CD4-positive, alpha-beta T cell treated with Interleukin-21 for 1 hour (primary cell): ENCODE measurements at places on chromosomes 2 and 18.
A peak's percentile ranks its signal among the peaks of the same experiment; 100 is the strongest.

DNA sequence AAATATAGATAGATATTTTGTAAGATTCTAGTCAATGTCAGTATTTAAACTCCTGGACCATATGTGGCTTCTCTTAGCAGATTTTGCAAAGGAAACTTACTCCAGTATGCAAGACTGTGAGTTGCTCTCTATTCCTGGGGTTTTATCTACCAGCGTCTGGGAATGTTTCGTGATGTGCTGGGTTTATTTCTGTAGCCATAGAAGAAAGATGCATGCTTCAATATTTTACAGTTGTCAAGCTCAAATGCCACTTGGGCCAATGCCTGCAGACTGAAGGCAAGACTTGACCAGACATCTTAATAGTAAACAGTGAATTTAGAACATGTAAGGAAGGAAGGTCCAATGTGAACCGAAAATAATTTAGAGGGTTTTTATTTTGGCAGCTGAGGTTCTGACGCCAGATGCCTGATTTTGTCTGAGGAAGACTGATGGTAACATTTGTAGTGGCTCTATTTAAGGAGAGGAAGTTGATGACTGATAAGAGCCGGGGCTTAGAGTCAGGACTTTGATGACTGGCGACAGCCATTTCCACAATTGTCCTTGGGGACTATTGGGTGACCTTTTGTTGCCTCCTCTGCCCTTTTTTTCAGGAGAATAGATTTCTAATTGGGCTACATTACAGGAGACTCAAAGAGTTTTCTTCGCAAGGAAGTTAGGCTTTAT lies 154.3 kb downstream of the RAPGEF4 start:
- no peak for DNase-seq

- no peak for DNase-seq
Observed at GRCh38 chr2:177888581-177888980, 184.0 kb downstream of the PDE11A start.

DNA sequence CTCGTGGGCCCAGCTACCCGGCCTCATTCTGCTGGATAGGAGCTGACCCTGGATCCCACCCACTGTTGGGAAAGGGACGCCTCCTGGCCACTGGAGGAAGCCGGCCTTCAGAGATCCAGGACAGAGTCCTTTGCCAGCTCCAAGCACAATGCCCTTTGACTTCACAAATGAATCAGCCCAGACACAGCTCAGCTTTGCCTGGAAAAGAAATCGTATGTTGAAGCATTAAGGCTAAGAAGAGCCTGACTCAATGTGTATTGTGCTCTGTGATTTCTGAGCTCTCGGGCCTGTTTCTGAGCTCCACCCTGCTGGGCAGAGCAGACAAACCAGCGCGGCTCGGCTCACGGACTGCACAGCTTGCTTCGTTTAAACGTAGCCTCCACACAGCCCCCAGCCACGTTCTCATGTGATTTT lies 162.9 kb upstream of the APCDD1 start:
- no peak for DNase-seq

DNA sequence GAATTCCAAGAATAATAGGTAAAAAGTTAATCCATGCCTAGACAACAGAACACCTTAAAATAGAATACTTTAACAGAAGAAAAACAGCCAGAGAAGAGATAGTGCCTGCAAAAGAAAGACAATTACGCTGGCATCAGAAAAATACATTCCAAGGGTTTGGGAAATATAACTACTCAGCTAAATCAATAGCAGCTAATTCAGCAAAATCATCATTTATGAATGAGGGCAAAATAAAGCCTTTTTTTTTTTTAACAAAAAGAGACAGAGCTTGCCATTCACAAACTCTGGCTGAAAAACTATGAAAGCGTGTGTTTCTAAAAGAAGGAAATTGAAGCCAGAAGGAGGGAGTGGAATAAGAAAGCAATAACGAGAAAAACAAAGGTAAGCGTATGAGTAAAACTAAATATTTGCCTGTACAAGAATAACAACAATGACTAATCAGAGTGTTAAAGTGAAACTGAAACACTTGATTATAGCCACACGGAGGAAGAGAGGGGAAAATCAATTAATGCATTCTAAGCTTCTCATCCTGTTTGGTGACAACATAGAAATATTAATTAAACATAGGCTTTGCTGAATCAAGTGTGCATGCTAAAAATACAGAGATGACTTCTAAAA lies 90.2 kb downstream of the EHD3 start:
- peak; percentile 38 for DNase-seq

DNA sequence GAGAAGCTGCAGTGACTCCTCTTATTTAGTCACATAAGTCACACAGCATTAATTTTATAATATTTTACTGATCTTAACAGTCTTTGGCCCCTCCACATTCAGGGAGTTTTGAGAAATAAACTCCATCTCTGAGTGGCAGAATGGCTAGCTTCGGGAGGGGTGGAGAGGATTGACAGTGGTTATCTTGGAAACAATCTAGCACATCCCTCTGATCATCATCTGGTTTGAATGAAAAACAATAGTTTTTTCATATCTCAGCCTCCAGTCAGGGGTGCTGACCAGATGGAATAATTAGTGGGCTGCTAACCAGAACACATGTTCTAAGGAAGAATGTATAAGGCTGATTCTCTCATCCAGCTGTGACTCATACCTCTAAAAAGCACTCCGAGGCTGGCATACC lies 477.5 kb downstream of the DPP10 start:
- DNase-seq: no peak

GRCh38 chr2:39524061-39524460 lies 87.0 kb upstream of the MAP4K3 start:
- DNase-seq: no peak

DNA sequence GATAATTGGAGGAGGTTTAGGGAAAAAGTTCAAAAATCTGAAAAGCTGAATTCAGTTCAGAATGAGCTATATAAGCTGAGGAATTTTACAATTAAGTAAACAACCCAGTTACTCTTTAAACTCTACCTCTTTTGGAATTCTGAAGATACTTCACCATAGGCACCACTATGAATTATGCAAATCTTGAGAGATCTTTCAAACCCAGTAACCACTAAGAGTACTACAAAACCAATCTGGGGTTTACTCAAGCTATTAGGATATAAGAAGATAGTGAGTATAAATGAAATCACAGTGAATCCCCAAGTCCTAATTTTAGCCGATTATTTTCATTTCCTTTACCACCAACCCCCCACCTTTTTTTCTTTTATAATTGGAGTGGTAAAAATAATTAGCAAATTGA lies 6.0 kb upstream of the CTLA4 start:
- DNase-seq: no peak

GRCh38 chr18:62280786-62281185 lies 44.3 kb upstream of the TNFRSF11A start:
- no peak for DNase-seq

- no peak for DNase-seq
Observed at GRCh38 chr2:67070826-67071225, 326.3 kb upstream of the ETAA1 start.

- DNase-seq: no peak
Observed at GRCh38 chr2:119764832-119765231, 5.1 kb downstream of the PTPN4 start.

DNA sequence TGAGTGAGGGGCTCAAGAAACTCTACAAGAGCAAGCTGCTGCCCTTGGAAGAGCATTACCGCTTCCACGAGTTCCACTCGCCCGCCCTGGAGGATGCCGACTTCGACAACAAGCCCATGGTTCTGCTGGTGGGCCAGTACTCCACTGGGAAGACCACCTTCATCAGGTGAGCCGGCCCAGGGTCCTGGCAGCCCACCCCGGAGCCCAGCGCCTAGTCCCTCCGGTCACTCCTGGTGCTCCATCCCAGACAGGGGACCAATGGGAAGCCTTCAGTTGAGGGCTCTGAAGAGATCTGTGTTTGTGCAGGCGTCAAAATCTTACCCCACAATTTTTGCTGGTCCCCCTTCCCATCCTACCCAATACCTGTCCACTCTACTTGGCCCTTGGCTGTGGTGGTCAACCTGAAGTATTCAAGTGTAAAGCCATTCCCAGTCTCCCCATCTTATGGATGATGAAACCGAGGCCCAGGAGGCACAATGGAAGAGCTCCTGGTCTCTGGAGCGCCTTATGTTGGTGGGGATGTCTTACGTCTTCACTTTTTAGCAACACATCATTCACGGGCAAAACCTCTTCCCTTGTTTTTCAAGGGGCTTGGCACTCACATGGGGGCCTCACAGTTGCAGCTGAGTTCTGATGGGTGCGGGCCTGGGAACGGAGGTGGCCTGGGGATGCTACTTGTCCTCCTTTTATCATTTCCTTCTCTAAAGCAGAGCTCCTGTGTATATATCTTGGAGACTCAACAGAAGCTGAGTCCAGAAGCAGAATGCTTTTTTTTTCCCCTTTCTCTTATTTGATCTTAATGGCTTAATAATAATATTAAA lies 941 bp downstream of the EHD3 start:
- DNase-seq: no peak

- no peak for DNase-seq
Observed at GRCh38 chr18:47260120-47260923, 8.9 kb upstream of the SKOR2 start.

DNA sequence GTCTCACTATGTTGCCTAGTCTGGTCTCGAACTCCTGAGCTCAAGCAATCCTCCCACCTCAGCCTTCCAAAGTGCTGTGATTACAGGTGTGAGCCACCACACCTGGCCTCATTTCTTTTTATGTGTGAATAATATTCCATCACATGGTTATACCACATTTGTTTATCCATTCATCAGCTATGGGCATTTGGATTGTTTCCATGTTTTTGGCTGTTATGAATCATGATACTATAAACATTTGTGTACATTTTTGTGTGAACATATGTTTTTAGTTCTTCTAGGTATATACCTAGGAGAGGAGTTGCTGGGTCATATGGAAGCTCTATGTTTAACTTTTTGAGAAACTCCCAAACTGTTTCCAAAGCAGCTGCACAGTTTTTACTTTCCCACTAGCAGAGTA lies 24.4 kb downstream of the PKP4 start:
- DNase-seq: no peak

GRCh38 chr18:23950644-23951043 lies 63.9 kb upstream of the TTC39C start:
- no peak for DNase-seq

DNA sequence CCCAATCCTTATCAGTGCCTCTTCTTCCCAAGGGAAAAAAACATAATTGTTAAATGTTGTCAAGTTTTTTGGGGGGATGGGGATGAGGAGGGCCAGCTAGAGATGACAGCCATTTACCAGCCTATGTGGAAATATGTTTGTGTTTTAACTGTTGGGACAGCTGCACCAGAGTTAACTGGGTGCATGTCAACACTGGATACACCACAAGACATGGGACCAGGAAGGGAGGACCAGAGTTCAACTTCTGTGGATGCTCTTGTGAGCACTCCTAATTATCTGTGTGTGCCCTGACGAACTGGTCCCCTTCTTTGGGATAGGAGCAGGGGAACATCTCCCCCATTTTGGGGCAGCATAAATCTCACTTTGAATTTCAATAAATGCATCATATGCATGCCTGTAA lies 66.1 kb upstream of the FZD5 start:
- no peak for DNase-seq

GRCh38 chr2:38129987-38130386 lies 54.0 kb upstream of the CYP1B1 start:
- peak; percentile 1 for DNase-seq

GRCh38 chr2:22893761-22894517 lies 491.0 kb upstream of the KLHL29 start:
- no peak for DNase-seq

DNA sequence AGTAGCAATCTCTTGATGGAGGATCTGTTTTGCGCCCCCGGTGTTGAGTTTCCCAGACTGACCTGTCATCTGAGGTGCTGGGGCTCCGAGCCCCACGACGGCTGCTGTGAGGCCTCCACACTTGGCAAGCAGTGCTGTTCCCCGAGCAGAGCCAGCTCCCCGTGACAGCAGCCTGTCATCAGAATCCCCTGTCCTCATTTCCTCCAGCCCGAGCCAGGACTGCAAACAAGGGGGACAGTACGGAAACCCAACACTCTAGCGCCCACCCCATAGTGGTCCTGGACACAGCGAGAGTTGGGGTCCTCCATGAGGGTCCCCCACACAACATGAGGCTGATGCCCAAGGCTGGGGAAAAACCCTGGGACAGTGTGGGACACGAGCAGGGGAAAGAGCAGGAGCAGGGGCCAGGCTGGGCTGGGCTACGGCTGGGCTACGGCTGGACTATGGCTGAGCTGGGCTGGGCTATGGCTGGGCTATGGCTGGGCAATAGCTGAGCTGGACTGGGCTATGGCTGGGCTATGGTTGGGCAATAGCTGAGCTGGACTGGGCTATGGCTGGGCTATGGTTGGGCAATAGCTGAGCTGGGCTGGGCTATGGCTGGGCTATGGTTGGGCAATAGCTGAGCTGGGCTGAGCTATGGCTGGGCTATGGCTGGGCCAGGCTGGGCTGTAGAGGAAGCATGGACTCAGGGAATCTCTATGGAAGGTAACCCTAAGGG lies 1.5 kb upstream of the KLHL30 start:
- DNase-seq: no peak

DNA sequence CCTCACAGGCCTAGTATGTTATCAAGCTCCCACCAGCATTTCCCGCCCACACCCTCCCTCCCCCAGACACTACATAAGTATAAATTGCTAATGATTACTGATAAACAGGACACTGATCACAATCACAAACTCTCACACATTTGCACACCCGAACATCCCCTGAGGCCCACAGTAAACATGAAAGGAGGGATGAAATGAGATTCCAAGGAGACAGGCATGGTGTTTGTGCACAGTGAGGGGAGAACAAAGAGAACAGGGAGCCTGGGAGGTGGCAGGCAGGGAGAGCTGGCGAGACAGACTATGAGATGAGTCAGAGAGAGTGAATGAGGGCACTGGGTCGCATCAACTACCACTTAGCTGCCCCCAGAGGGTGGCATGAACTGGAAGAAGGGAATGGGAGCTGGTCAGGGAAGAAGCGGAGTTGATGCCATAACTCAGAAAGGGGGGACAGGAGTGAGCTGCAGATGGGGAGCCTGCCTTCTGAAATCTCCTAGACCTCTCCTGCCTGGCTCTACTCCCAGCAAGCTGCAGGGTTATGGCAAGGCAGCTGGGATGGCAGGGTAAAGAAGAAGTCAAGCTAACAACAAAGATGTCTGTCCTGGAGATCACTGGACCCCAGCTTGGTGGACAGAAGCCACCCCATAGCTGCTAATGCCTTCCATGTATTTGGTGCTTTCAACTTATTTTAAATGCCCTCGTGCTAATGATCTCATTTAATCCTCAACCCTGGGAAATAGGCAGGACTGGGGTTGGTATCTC lies 5.1 kb downstream of the KIF3C start:
- DNase-seq: no peak

GRCh38 chr2:210456571-210456970 lies 20.0 kb downstream of the LANCL1 start:
- no peak for DNase-seq

DNA sequence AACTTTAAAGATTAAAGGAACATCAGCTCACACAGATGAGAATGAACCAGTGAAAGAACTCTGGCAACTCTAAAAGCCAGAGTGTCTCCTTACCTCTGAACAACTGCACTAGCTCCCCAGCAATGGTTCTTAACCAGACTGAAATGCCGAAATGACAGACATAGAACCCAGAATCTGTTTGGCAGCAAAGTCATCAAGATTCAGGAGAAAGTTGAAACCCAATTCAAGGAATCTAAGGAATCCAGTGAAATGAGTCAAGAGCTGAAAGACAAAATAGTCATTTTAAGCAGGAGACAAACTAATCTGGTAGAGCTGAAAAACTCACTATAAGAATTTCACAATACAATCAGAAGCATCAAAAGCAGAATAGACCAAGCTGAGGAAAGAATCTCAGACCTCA lies 72.0 kb downstream of the STRADB start:
- DNase-seq: no peak
